Activated CD8-positive, alpha-beta T cell treated with anti-CD3 and anti-CD28 coated beads, Interleukin-2, amount 10 ng/mL, durations not matched to agents 7 days and 5 days (primary cell): ENCODE measurements at places on chromosomes 7 and 10. TPM values are rescaled to one million over a fixed set of nuclear protein-coding genes. Genes with fewer than 3 reads are reported as not detected.

DNA sequence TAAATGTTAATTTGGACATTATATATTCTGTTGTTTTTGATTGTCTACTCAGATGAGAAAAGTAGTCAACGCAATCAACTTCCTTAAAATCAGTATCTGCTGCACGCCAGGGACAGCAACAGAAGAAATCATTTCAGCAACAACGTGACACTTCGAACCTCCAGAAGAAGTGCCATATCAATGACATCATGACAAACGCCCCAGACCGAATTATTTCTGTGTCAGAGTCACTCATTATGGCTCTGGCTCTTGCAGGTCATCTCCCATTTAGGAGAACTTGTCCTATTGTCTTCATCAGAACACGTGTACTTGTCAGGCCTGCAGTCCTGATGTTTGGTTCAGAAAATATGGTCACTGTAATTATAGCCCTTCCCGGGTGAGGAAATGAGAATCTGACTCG, 276.3 kb downstream of the ADARB2 start:
- no peak for DNase-seq

- no peak for DNase-seq
These were observed 103.9 kb upstream of the DKK1 start for GRCh38 chr10:52210161-52210560.

The SCART1 gene
- 2.0 TPM for total RNA-seq

The CTNNA3 gene
- total RNA-seq: 2.6 TPM

- no peak for DNase-seq
These were observed 292.6 kb downstream of the PARD3 start for GRCh38 chr10:34522546-34522945.

DNA sequence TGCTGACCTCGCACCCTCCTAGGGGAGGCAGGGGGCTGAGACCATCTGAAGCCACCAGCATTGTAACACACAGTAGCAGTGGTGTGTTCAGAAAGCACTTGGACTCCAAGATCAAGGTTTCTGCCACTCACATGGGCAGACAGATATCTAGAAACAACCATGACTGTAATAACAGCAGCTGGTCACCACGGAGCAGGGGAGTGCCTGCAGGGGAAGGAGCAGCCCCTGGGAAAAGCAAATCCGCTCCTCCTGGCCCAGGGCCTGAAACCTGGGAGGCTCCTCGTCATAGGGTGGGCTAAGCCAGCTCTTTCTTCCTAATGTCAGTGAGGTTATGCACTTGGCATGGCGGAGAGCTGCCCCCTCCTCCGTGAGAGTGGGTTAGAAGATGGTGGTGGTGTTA, 118.4 kb upstream of the INSYN2A start:
- no peak for DNase-seq

DNA sequence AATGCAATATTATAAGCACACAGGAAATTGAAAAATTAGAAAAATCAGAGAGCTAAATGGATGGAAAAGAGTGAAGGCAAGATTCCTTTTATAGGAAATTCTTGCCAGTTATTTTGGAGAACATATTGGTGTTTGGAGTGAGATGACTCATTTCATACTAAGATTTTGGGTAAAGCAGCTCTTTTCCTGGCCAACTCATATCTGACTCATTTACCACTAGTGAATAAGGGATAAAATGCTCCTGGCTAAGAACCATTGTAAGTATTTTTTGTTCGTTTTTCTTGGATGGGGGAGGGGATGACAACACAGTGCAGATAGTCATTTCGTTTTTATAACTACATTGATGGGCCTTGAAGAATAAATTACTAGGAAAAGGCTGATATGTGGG, 139.3 kb downstream of the TWIST1 start:
- DNase-seq: no peak

The PPP1R17 gene
- not detected for total RNA-seq

- no peak for DNase-seq
These were observed 24.3 kb downstream of the LEP start for GRCh38 chr7:128265156-128265905.

The LRRD1 gene
- total RNA-seq: 0.13 TPM

DNA sequence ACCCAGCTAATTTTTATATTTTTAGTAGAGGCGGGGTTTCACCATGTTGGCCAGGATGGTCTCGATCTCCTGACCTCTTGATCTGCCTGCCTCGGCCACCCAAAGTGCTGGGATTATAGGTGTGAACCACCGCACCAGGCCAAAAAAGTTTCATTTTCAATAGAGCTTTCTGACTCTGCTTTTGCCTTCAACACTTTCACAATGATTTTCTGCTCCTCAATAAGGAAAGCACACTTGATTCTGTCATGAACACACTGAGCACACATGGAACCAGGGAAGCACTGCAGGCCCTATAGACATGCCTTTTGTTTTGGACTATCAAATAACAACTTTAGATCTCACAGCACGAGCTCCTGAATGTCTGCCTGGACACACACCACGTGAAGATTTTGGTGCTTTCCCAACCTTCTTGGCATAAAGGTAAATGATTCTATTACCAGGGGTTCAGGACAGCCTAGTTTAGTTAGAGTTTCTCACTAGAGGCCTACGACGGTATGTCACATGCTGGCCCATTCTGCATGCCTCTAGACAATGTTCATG, 8.0 kb downstream of the RRP12 start:
- DNase-seq: no peak

GRCh38 chr7:73909051-73909941, 48.3 kb downstream of the TMEM270 start:
- DNase-seq: no peak

DNA sequence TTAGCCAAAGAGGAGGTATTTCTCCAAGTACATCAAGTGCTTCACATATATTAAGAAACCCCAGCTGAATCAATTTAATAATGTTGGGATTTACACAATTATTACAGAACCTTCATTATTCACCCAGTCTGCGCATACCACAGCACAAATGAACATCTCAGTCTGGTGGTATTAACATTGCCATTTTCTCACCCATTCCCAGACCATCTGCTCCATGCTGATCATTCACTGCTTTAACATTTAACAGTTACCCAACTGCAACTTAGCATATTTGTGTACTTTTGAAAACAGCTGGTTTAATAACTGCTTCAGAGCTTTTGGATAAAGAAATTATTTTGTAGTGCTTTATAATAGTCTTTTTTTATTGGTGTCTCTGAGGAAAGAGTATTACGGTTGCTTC, 1072.1 kb downstream of the NXPH1 start:
- DNase-seq: no peak

DNA sequence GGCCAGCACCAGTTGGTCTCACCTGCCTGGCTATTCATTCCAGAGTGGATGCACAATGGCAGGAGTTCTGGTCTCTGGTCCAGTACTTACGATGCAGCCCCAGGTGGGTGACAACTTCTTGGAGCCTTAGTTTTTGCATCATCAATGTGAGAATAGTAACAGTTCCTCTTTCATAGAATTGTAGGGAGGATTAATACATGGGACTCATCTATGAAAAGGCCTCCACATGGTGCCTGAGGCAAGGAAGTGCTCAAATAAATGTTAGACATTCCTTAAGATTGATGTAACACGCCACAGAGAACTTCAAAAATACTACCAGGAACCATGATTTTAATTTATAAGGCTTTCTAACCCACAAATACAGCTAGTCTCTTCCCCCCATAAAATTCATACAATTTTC, 120.1 kb upstream of the CHST15 start:
- no peak for DNase-seq
